Left colon (tissue), 2 donors: ENCODE measurements at places on chromosomes 5 and 9. TPM values are rescaled to one million over a fixed set of nuclear protein-coding genes. Genes with fewer than 3 reads are reported as not detected.

SIT1 gene
- total RNA-seq: 1.4 TPM

DNA sequence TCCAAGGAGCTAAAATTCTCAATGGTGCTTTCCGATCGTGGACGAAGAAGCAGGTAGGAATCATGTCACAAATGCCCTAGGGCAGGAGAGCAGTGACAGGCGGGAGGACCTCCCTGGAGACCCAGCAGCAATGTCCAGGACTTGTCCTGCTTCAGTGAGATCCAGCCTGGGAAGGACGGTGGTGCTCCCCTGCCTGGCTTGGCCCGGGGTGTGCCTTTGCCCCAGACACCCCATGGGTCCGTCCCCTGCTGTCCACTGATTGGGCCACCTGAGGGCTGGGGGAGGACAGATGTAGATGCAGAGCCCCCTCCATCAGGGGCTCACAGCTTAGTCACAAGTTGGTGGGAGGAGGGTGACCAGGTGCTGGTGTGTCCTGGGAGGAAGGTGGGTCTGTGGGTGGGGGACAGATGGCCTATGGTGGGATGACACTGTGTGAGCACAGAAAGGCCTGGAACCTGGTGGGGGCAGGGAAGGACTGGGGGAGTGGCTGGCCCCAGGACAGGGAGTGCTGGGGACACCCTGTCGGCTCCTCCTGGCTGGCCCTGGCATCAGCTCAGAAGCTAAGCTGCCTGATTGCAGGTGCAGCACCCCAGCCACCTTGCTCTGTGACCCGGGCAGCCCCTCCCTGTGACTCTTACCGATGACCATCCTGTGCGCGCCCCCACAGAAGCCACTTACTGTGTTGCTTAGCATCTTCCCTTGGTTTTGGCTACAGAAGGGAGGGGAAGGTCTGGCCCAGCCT is 82.0 kb downstream of the PHF2 start:
- peak; percentile 17 for DNase-seq

- DNase-seq: no peak
Measured at GRCh38 chr5:75847561-75848021, 130.4 kb upstream of the POC5 start.

DNA sequence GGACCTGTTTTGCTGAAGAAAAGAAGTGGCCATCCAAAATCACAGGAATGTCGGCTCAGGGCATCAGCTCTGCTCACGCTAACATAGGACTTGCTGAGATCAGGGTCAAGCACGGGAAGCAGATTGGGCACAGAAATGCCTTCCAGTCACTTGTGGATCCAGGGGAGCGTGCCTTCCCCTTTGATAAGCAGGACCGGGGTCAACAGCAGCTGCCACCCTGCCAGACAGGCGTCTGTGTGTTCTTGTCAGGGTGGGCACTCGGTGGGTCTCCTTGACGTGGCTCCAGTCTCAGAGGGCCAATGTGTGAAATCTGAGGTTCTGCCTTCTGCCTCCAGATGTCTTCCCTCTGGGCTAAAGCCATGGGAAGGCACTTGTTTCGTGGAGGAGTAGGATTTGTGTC is 313.7 kb upstream of the IRX4 start:
- no peak for DNase-seq

DNA sequence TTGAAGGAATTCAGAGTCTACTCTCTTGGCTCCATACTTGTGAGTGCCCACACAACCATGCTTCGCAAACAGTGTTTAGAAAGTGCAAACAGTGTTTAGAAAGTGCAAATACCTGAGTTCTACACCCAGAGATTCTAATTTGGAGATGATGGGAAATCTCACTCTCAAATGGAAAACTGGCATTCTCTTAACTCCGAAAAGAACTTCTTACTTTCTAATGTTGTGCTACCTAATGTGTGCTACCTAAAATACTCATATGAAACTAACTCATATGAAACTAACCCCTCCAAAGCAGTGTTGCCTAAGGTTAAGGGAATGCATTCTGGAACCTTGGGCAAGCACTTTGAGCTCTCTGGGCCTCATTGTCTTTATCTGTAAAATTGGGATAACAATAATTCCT is 55.5 kb upstream of the ZNF366 start:
- DNase-seq: no peak

- no peak for DNase-seq
Measured at GRCh38 chr9:89953824-89954615, 349.2 kb downstream of the GADD45G start.

- no peak for DNase-seq
Measured at GRCh38 chr9:38432922-38433510, 8.8 kb upstream of the IGFBPL1 start.
